Substantia nigra (tissue), 51 donors: ENCODE measurements at places on chromosomes 1 and 21.

- DNase-seq: no peak
Measured at GRCh38 chr1:46153228-46153627, 20.8 kb upstream of the PIK3R3 start.

DNA sequence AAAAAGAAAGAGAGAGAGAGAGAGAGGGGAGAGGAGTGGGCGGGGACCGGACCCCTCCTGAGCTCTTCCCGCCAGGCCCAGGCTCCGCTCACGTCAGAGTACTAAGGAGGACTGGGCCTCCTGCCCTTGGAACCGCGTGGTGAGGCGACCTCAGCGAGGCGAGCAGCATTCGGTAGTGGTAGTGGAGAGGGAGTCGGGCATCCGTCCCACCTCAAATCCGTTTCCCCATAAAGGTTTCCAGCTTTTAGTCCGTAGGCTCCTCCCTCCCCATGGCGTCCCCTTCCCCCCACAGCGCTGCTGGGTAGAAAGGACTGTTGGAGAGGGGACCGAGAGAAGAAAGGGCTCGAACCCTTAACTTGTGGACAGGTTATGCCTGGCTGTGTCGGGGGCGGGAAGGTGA, 124.4 kb upstream of the BARHL2 start:
- DNase-seq: no peak

DNA sequence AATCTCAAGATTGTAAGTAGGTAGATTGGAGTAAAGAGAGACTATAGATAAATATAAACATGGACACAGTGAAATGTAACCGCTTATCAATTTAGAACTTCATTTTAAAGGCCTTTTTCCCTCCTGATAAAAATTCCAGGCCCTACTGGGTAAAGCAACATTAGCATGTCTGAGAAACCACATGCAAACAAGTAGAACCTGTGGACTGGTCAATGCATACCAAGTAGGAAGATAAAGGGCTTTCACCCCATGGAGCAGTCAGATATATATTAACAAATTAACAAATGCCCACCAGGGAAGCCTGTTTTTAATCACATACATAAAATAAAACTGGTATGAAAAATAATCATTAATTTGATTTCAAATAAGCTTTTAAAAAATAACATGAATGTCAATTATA, 8.1 kb downstream of the DPH5 start:
- DNase-seq: no peak

- DNase-seq: no peak
Measured at GRCh38 chr1:114496089-114496488, 14.9 kb downstream of the TRIM33 start.
